Liver (tissue), 10 donors: ENCODE measurements at places on chromosomes 6 and 20. TPM values are rescaled to one million over a fixed set of nuclear protein-coding genes. Genes with fewer than 3 reads are reported as not detected.
A peak's percentile ranks its signal among the peaks of the same experiment; 100 is the strongest.

FAM217A gene
- total RNA-seq, result not detected

PTPRT gene
- total RNA-seq, result 2.8 TPM

GRCh38 chr20:45727044-45727443 lies 4.9 kb downstream of the SPINT4 start:
- no peaks in the 10 kb centered on the region for H3K36me3 ChIP-seq
- H3K27me3 ChIP-seq, result no peaks in the 10 kb centered on the region
- no peak overlapping the region for H3K27ac ChIP-seq
- no peak for DNase-seq
- no peak overlapping the region for H3K4me3 ChIP-seq
- H3K4me1 ChIP-seq, result peaks cover 2% of the 10 kb centered on the region

MLN gene
- not detected for total RNA-seq

- no peak overlapping the region for H3K4me3 ChIP-seq
- H3K36me3 ChIP-seq, result no peaks in the 10 kb centered on the region
- no peaks in the 10 kb centered on the region for H3K4me1 ChIP-seq
- no peaks in the 10 kb centered on the region for H3K27me3 ChIP-seq
- no peak for DNase-seq
Observed at GRCh38 chr6:148415511-148416260, 73.0 kb downstream of the SASH1 start.

PLEKHG1 gene
- total RNA-seq, result 11.9 TPM

- H3K27me3 ChIP-seq, result peaks cover 3% of the 10 kb centered on the region
- no peaks in the 10 kb centered on the region for H3K4me1 ChIP-seq
- no peak within 1 kb of the TSS for H3K27ac ChIP-seq
- no peaks in the 10 kb centered on the region for H3K36me3 ChIP-seq
- DNase-seq, result no peak
Observed at GRCh38 chr6:127576874-127577273, at the start of gene C6orf58. TSS of gene C6orf58 (plus strand) at chr6:127577174. CDS start at chr6:127577186, 12 bp downstream.

- H3K27me3 ChIP-seq, result no peaks in the 10 kb centered on the region
- DNase-seq, result no peak
- no peaks in the 10 kb centered on the region for H3K4me1 ChIP-seq
Observed at GRCh38 chr6:158743033-158743651, 76.0 kb downstream of the EZR start.

DNA sequence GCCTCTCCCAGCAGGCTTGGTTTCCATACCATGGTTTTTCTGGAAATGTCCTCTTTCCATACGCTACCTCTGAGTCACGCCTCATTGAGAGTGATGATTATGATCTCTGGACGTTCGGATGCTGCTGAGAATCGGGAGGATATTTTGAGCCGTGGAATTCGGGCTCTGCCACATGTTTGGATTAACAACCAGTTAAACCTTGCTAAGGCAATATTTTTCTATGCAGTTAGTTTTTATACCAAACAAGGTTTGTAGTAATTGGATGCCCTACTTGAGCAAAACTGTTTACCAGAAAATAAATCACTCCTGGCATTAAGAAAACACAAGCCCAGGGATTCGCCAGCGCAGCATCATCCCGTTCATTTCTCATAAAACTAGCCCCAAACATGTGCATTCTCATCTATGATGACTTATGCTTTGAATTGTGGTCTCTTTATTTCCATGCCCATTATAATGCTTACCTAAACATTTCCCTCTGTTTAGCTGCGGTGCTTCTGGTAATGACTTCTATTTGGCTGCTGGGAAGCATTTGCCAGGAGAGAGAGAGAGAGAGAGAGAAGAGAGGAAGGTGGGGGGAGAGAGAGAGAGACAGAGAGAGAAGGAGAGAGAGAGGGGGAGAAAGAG lies 198.9 kb downstream of the CLIC5 start:
- no peak overlapping the region for H3K4me3 ChIP-seq
- no peaks in the 10 kb centered on the region for H3K4me1 ChIP-seq
- DNase-seq, result no peak
- no peaks in the 10 kb centered on the region for H3K27me3 ChIP-seq

DNA sequence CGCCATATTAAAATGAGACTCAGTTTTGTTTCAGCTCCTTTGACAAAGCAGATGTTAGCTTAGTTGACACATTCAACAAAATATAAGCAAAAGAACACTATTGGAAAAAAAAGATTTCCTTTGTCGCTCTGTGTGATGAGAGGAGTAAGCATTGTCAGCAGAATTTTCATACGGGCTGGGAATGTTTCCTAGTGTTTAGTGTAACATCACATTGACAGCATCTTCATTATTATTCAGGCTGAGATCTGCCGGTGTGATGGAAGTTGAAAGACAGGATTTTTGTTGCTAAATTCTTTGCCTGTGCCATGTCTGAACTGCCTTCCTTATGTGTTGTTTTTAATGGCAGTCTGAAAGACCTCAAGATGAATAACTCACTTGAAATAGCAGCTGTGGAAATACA lies 49.1 kb downstream of the GRM1 start:
- no peaks in the 10 kb centered on the region for H3K4me1 ChIP-seq
- peaks cover 3% of the 10 kb centered on the region for H3K27me3 ChIP-seq
- no peak overlapping the region for H3K27ac ChIP-seq
- no peaks in the 10 kb centered on the region for H3K36me3 ChIP-seq
- no peak for DNase-seq

CNKSR3 gene
- 6.4 TPM for total RNA-seq

- no peaks in the 10 kb centered on the region for H3K27me3 ChIP-seq
Observed at GRCh38 chr20:24701027-24701426, 231.6 kb downstream of the SYNDIG1 start.

DNA sequence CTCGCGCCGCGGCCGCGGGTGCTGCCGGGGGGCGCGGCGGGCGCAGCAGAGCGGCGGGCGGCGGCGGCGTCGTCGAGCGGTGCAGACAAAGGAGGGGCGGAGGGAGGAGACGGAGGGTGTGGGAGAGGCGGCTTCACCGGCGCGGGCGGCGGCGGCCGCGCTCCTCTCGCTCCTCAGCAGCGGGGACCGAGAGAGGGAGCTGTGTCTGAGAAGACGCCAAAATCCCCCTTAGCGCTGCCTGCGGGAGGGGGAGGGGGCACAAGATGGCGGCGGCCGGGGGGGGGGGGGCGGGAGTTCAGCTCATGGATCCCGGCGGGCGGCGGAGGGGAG lies 296 bp downstream of the ADNP start:
- peaks cover 29% of the 10 kb centered on the region for H3K4me1 ChIP-seq
- H3K4me3 ChIP-seq, result peak overlapping the region; percentile 100
- peak overlapping the region; percentile 99 for H3K27ac ChIP-seq
- DNase-seq, result no peak

DNA sequence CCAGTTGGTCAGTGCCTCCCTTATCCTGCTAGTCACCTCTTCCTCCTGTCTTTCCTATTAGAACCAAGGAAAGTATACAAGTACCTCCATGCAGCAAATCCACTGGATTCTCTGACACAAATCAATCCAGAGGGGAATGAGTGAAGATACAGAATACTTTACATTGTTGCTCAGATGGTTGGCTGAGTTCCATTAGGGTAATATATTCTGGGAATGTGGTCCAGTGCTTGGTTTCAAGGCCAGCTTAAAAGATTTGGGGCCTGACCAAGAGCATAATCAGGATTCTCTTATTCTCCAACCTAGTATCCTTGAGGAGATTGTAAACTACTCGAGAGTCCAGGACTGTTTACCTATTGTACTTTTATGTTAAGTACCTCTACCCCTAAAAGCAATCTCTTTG lies 23.0 kb downstream of the CARMIL1 start:
- no peaks in the 10 kb centered on the region for H3K36me3 ChIP-seq
- H3K4me1 ChIP-seq, result no peaks in the 10 kb centered on the region
- no peak for DNase-seq
- H3K4me3 ChIP-seq, result no peak overlapping the region
- H3K27me3 ChIP-seq, result no peaks in the 10 kb centered on the region
- H3K27ac ChIP-seq, result no peak overlapping the region

DNA sequence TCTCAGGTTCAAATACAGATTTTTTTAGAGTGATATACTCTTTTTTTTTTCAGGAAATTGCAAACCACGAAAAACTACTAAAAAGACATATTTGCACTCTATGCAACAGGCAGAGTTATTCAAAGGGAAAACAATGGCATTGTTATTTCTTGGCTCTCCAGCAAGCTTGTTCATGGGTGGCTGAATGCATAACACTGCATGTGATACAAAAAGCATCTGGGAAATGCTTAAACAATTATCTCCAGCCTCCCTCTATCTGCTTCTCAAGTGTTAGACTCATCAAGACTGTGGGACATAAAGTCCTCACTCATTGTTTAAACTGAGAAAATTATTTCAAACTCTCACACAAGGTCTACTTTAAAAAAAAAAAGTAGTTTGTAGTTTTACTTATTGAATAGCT lies 7.3 kb upstream of the COL12A1 start:
- DNase-seq, result no peak
- no peaks in the 10 kb centered on the region for H3K27me3 ChIP-seq
- no peak overlapping the region for H3K27ac ChIP-seq
- H3K36me3 ChIP-seq, result no peaks in the 10 kb centered on the region
- peaks cover 11% of the 10 kb centered on the region for H3K4me1 ChIP-seq
- H3K4me3 ChIP-seq, result no peak overlapping the region

GRCh38 chr20:1034415-1034789 lies 32.3 kb upstream of the RSPO4 start:
- H3K27ac ChIP-seq, result no peak overlapping the region
- no peaks in the 10 kb centered on the region for H3K4me1 ChIP-seq
- no peak for DNase-seq
- H3K27me3 ChIP-seq, result no peaks in the 10 kb centered on the region
- H3K36me3 ChIP-seq, result no peaks in the 10 kb centered on the region

DNA sequence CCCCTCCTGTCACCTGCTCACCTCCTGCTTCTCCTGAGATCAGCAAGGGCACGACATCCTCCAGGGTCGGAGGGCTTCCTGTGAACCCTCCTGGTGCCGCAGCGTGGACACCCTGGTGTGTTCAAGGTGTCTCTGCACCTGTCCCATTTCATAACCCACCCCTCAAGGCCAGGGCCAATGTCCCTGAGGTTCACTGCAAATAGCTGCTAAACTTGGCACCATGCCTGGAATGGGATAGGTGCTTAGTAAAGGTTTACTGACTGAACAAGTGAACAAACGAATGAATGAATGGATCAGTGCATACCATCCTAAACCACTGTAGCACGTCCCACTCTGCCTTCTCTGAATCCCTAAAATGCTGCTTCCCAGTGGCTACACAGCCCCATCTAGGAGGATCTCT lies 35.0 kb downstream of the SIRPA start:
- peaks cover 14% of the 10 kb centered on the region for H3K4me1 ChIP-seq
- peaks cover 11% of the 10 kb centered on the region for H3K36me3 ChIP-seq
- H3K27ac ChIP-seq, result no peak overlapping the region
- H3K4me3 ChIP-seq, result no peak overlapping the region
- no peak for DNase-seq
- H3K27me3 ChIP-seq, result no peaks in the 10 kb centered on the region

PHACTR1 gene
- total RNA-seq, result 0.92 TPM

GRCh38 chr6:118494091-118494490 lies 54.0 kb upstream of the PLN start:
- H3K27ac ChIP-seq, result no peak overlapping the region
- no peaks in the 10 kb centered on the region for H3K27me3 ChIP-seq
- no peak overlapping the region for H3K4me3 ChIP-seq
- DNase-seq, result no peak

GRCh38 chr6:118335325-118335816 lies 212.7 kb upstream of the PLN start:
- H3K4me3 ChIP-seq, result no peak overlapping the region
- no peak overlapping the region for H3K27ac ChIP-seq
- H3K27me3 ChIP-seq, result no peaks in the 10 kb centered on the region
- no peaks in the 10 kb centered on the region for H3K36me3 ChIP-seq
- no peak for DNase-seq

OXT gene
- total RNA-seq, result 0.75 TPM

GINS1 gene
- total RNA-seq, result 0.25 TPM

ECT2L gene
- under 0.01 TPM for total RNA-seq

TRIM15 gene
- total RNA-seq, result 1.6 TPM

DNA sequence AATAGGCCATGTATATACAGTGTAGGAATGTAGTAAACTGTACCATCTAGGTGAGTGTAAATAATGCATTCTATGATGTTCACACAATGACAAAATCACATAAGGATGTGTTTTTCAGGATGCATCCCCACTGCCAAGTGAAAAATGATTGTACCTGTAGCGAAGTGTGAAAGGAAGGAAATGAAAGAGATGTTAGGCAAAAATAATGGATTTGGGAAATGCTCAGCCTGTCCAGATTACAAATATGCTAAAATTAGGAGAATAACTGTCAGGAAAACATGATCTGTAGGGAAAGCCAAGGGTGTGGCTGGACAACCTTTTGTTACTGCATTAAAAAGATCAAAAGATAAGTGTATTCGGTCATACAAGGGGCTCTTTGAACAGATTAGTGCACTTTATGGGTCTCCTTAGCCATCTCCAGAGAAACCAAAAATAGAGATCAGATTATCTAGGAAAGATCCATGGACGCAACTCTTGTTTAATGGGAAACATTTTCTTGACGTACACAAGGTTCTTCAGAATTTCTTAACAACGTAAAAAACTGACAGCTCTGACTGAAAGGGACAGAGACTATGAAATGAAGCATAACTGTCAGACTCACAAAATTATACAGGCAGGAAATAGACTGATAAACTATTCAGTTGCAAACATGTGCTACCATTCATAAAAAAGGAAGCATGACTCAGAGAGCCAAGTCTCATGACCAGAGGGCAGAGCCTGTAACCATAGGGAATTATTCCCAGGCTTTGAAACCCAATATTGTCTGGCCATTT lies 253.6 kb upstream of the RAB32 start:
- no peak overlapping the region for H3K4me3 ChIP-seq
- H3K4me1 ChIP-seq, result no peaks in the 10 kb centered on the region
- no peaks in the 10 kb centered on the region for H3K27me3 ChIP-seq
- no peak for DNase-seq
- H3K27ac ChIP-seq, result peak overlapping the region; percentile 25

SCRT2 gene
- not detected for total RNA-seq

GRCh38 chr6:14165091-14165490 lies 47.5 kb downstream of the CD83 start:
- no peaks in the 10 kb centered on the region for H3K4me1 ChIP-seq
- no peaks in the 10 kb centered on the region for H3K27me3 ChIP-seq
- no peak overlapping the region for H3K27ac ChIP-seq

- H3K27me3 ChIP-seq, result no peaks in the 10 kb centered on the region
- H3K4me1 ChIP-seq, result no peaks in the 10 kb centered on the region
Observed at GRCh38 chr20:43438578-43439316, 18.9 kb upstream of the SRSF6 start.

DNA sequence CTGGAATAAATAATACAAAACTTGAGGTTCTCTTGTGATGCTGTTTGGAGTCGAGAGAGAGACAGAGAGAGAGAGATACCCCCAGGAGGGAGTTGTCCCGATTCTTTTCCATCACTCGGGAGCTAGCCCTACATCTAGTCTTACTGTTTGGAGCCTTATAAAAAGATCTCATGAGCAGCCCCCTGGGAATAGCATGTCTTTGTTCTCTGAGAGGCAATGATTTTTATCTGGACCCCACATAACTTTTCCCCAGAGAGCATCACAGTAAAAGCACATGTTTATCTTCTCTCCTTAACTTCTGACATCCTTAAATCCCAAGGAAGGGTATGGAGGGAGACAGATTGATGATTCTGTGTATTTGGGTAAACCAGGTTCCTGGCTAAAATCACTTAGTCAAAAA lies 20.9 kb upstream of the HLA-DOA start:
- H3K4me3 ChIP-seq, result no peak overlapping the region
- H3K36me3 ChIP-seq, result no peaks in the 10 kb centered on the region
- DNase-seq, result no peak
- peak overlapping the region; percentile 37 for H3K27ac ChIP-seq
- no peaks in the 10 kb centered on the region for H3K4me1 ChIP-seq
- no peaks in the 10 kb centered on the region for H3K27me3 ChIP-seq
